Chondrocyte (in vitro differentiated cells): ENCODE measurements at places on chromosomes 5 and 9.

DNA sequence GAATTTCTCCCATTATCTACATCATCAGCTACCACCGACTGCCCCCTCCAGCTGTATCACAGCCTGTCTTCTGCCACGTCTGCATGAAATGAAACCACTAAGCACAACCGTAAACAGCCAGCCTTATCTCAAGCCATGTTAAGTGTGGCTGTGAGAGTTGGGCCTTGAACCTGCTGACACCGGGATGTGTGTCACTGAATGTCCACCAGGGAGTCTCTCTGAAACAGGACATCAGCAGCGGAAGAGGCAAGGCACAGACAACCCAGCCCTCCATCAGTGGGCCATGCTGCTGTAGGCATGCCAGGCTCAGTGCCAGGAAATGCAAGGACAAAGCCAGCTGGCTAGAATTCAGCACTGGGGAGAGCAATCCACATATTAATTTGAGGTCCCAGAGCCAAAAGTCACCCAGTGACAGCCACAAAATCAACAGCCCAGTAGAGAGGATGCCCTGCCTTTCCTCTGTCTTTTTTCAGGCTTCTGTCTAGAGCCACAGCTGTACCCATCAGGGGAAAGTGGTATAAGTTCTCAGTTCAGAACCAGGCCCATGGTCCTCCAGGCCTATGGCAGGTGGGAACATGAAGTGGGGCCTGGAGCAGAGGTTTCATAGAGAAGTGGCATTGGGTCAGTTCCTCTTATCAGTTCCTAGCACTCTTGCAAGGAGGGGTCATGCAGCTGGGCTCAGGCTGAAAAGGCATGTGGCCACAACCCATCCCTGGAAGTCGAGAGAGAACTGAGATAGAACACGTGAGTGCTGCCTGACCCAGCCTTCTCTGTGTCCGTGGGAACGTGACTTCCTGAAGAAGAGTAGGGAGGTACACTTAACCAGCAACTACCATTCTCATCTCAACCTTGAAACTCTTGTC lies 199.4 kb downstream of the ESM1 start:
- no peak for DNase-seq

- DNase-seq, result no peak
Observed at GRCh38 chr5:138824924-138825863, 49.9 kb downstream of the LRRTM2 start.

GRCh38 chr5:180816608-180817534 lies 14.3 kb upstream of the MGAT1 start:
- peak; percentile 29 for DNase-seq

- DNase-seq, result no peak
Observed at GRCh38 chr5:175747539-175748060, 89.7 kb downstream of the HRH2 start.

DNA sequence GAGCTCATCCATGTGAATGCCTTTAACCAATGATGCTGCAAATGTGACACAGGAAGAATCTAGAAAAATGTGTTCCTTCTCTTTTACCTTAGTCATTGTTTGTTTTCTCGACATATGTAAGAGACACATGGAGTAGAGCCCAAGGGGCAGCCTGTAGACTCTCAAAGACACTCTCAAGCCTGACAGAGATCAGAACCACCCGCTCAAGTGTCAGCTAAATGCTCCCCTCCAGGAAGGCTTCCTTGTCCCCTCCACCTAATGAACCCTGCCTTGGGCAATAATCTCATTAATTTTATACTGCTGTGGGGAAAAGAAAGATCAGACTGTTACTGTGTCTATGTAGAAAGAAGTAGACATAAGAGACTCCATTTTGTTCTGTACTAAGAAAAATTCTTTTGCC lies 157.4 kb downstream of the MUSK start:
- DNase-seq, result no peak

GRCh38 chr5:142736247-142736632 lies 33.9 kb upstream of the ARHGAP26 start:
- DNase-seq, result no peak

- no peak for DNase-seq
Observed at GRCh38 chr9:130296783-130297055, 31.2 kb downstream of the HMCN2 start.

DNA sequence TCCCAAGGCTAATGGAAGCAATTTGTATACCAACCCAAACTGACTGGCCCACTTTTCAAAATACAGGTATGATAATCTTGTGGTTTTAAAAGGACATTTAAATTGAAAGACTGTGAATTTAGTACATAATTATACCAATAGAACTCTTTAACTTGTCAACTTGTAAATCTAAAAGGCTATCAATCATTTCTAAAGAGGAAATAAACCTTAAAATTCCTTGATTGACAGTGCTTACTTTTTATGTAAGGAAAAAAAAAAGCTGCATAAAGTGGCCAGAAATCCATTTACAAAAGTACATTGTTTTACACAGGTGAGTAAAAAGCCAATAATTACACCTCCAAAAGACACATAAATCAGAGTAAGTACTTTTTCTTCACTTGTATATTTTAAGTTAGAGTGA lies 367.4 kb downstream of the EBF1 start:
- DNase-seq, result no peak

GRCh38 chr5:172837640-172838039 lies 3.6 kb downstream of the ERGIC1 start:
- no peak for DNase-seq
